ENCODE measurements at places on chromosomes 5 and 9.
A peak's percentile ranks its signal among the peaks of the same experiment; 100 is the strongest.

DNA sequence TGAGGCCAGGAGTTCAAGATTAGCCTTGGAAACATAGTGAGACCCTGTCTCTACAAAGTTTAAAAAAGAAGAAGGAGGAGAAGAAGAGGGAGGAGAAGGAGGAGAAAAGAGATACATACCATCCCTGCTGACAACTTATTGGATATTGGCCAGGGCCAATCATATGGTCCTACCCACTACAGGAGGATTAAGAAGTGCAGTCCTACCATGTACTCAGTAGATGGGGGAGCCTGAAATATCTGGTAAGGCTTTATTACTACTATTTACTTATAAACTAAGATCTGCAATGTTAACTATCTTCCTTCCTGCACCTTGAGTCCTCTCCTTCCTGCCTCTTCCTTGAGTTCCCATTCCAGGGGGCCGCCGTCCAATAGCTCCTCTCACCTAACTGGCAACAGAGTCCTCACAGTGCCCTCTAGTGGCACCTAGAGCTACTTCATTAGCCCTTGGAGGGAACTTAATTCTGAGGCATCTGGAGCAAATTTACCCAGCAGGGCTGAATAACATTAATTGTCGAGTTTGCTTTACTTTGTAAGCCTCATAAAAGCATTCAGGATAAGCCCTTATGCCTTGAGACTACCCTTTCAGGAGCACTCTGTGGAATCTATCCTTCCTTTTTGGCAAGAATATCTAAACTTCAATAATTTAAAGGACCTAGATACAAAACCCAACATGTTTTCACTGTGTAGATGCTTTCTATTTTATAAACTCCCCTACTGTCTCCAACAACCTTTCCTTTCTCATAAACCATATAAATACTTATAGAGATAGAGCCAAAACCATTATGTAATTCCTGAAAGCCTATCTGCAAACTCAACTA, 39.1 kb upstream of the RANBP6 start:
- DNase-seq = peak; percentile 84

DNA sequence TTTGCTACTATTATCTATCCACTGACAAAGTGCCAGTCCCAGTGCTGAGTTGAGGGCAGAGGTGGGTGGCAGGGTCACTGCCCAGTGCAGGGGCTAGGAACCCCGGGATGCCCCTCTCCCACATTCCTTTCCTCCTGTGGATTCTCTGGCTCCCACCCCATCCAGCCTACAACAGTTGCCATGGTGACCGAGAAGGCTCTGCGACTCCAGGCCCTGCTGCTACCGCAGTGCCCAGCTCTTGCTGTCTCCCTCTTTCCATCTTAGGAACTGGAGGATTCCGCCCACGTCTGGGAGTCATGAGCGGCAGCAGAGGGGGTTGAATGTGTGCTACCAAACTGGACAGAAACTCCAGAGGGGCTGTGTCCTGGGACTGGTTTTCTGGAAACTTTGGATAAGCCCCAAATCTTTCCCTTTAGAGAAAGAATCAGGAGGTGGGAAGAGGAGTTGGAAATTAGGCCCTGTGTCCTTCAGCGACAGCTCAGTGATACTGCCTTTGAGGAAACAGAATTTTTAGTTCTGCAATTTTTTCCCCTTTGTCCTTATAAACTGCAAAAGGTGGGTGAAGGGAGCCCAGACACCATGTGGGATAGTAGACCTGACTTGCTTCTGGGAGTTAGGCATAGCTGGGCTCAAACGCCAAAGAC, 20.7 kb upstream of the C5orf47 start:
- no peak for DNase-seq

DNA sequence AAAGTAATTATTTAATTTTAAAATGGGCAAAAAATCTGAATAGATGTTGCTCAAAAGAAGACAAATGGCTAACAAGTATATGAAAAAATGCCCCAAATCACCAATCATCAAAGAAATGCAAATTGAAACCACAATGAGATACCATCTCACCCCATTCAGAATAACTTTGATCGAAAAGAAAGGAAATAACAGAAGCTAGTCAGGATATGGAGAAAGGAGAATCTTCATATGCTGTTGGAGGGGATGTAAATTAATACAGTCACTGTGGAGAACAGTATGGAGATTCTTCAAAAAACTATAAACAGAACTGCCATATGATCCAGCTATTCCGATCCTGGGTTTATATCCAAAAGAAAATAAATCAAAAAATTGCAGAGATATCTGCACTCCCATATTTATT, 418.5 kb upstream of the RGMB start:
- DNase-seq = no peak

- no peak for DNase-seq
Measured at GRCh38 chr9:132283165-132283564, 71.6 kb downstream of the SETX start.

DNA sequence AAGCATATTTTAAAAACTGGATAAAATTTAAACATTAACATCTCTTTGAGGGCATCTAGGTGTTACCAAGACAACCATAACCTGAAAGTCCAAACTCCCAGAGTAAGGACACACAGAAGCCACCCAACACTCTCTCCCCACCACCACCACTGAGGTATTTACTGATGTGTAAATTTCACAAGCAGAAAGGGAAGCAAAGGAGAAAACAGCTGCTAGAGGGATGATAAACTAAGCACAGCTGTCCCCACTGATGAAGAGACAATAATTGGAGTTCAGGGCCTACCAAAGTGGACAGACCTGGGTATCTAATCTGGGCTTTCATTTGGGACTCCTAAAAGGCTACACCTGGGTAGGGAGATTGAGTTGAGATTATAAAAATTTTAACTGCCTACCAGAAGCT, 63.6 kb downstream of the FRMD3 start:
- DNase-seq = no peak

DNA sequence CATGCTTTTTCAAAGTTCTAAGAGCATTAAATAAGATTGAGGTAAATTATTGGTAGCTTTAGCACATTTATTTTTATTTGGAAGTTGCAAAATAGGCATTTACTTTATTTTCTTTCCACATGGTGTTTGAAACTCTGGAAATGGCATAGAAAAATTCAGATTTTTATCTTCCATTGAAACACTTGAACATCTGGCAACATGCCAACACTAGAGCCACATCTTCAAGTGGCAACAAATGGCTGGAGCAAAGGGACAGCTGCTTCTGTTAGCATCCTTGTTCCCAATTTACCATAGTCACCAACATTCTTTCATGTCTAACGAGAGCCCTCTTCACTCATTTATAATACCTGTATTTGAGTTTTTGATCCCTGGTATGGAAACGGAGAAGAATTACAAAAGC, 539.9 kb downstream of the ZNF608 start:
- no peak for DNase-seq

GRCh38 chr5:73215531-73215890, 42.5 kb downstream of the TMEM174 start:
- DNase-seq = no peak

DNA sequence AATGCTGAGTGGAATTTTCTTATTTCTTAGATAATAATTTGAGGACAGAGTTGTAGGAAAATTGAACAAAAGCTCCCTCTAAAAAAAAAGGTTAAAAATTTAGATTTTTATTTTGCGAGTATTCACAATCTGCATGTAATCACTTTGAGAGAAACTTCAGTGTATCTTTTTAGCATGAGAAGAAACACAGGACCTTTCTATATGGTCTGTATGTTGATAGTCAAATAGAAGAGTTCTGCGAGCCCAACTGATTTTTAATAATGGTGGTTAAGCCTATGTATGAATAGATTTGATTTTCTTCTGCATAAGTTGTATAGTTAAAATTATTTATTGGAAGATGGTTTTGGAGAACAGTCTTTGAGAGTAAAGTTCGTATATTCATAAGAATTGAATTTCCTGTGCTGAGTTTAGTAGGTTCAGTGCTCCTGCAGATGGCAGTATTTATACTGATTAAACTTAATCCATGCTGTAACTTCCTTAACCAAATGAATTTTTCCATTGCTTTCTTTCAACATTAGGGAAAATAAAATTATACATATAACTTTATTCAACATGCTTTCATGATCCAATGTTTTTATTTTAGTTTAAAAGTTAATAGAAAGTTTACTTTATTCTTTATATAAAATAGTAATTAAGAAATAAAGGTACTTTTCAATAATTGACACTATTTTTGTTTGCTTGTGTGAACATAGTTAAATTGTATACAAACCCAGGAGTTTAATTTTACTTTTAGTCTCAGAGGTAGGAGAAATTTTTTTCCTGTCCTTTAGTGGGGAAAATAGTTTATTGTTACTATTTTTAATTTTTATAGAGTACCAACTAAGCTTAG, 19.6 kb downstream of the TCERG1 start:
- DNase-seq = no peak

DNA sequence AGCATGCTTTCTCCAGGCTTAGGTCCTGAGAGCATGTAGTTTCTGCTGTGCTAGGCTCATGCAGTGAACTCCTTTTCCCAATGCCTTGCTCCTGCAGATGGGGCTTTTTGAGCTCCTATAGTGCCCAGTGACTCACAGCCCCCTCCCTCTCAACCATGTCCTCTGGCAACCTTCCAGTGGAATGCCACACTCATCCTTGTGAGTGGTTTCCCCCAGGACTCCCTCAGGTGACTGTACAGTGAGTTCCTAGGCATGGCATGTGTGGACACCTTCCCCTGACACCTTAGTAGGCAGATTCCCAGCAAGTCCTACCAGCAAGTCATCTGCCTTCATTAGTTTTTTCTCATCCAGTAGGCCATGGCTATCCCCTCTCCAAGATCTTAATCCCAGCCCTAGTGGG, 72.4 kb upstream of the CXCL14 start:
- no peak for DNase-seq

DNA sequence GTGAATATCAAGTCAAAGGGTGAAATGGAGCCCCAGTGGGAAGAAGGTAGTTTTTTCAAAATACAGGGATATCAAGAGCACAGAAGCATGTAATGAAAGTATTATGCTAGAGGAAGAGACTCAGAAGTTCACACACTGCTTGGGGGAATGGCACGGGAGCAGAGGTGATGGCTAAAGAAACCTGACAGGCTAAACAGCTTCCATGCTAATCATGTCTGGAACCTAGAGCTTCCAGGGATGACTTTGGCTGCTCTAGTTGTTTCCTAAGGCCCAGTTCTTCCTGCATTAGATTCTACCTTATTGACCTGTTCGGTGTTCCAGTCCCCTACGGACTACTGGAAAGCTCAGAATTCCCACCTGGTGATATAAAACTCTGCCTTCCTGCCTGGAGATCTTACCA, 34.3 kb downstream of the TRIM32 start:
- DNase-seq = no peak

DNA sequence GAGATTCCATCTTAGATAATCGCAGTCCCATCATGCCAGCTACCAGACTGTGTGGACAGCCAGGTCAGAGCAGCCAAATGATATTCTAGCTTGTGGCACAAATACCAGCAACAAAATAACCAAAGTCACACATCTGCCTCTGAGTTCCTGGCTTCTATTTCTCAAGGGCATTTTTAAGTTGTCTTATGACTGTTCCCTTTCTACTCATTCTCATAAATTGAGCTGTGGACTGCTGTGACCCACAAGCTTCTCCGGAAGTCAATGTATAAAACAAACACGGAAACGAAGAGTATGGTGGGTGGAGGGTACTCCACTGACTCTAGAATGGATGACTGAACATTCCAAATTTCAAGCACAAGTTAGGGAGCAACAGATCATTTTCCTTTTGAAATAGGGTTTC, 43.9 kb downstream of the PDCD1LG2 start:
- no peak for DNase-seq

- DNase-seq = no peak
Measured at GRCh38 chr9:113476511-113476916, 13.0 kb downstream of the RGS3 start.

GRCh38 chr5:151553130-151553670, 37.9 kb downstream of the FAT2 start:
- no peak for DNase-seq

- DNase-seq = peak; percentile 1
Measured at GRCh38 chr5:141521244-141521781, 32.4 kb downstream of the PCDHGC5 start.

DNA sequence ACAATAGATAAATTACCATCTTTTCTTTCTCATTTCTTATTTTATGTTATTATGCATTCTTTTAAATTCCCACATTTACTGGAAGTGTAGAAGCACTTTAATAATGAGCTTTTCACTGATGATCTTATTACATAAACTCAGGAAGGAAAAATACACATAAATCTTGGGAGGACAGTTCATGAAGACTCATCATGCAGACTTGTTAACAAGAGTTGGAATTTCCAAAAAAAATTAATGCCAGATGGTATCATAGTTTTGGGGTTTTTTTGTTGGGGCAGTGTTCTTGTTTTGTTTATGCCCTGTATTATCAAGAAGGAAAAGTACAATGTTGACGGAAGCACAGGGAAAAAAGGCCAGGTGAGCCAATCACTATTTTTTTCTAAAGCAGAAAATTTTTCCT, 35.1 kb downstream of the CEMIP2 start:
- no peak for DNase-seq

GRCh38 chr5:41154491-41154890, 58.8 kb downstream of the C6 start:
- DNase-seq = no peak

GRCh38 chr9:117737721-117738226, 33.6 kb downstream of the TLR4 start:
- peak; percentile 8 for DNase-seq

GRCh38 chr5:57947181-57947580, 464.6 kb upstream of the ACTBL2 start:
- DNase-seq = no peak

DNA sequence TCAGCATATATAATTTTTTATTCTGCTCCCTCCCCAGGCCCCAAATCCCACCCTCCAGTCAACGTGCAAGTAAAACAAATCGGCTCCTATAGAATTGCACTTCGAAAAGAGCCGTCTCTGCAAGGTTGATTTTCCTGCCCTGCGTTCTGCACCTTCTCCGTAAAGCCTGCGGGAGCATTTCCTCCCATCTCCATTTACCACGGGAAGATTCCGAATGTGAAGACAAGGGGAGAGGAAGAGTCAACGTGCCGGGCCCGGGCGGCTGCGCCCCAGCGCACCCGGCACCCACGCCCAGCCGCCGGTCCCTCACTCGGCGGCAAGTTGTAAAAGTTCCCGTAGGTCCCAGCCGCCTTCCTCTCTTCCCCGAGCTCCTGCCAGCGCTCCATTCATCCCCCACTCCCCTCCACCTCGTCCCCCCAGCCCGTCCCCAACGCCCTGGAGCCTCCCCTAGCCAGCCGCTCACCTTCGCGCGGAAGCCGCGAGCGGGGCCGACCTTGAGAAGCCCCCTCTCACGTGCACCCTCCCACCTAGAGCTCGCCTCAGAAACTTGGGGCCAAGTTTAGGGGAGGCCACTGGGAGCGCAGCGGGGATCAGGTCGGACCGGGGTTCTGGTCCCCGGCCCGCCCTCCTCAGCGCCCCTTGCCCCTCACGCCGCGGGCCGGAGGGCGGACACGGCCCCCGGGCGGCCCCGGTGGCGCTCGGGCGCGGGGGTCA, 431 bp downstream of the BNC2 start:
- no peak for DNase-seq

Measured in NCI-H2081 (cell line).